ENCODE measurements at places on chromosomes 7 and 10. TPM values are rescaled to one million over a fixed set of nuclear protein-coding genes. Genes with fewer than 3 reads are reported as not detected.

CNPY1 gene
- 0.66 TPM for total RNA-seq

NKX6-2 gene
- 11.6 TPM for total RNA-seq

CCDC136 gene
- total RNA-seq: 66.6 TPM

OAT gene
- 231 TPM for total RNA-seq

RPEL1 gene
- total RNA-seq: 0.11 TPM

GFRA1 gene
- total RNA-seq: 109 TPM

GPR26 gene
- 1.8 TPM for total RNA-seq

PLCE1 gene
- 23.3 TPM for total RNA-seq

DNA sequence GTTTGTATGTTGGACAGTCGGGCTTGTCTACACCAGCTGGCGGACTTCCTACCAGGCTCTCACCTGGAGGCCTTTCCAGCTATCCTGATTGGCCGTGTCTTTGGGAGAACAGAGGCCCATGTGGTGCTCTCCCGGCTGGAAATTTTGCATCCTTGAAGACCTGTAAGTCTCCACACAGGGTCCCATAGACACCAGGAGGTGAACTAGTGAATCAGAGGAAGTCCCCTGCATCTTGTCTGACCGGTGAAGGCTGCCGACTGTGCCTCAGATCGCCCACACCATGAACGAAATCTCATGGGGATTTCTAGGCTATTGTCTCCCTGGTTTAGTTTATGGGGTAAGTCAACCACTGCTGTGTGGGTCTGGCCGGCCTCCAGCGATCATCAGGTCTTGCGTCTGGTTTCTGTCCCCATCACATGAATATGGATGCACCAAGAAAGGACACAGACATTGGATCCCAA is 108.4 kb upstream of the LYZL2 start:
- no peaks in the 10 kb centered on the region for H3K36me3 ChIP-seq
- H3K4me1 ChIP-seq: peaks cover 12% of the 10 kb centered on the region
- H3K4me3 ChIP-seq: no peak overlapping the region
- DNase-seq: no peak

- no peak for DNase-seq
- no peak overlapping the region for H3K27ac ChIP-seq
- no peaks in the 10 kb centered on the region for H3K27me3 ChIP-seq
- H3K36me3 ChIP-seq: no peaks in the 10 kb centered on the region
- H3K4me1 ChIP-seq: no peaks in the 10 kb centered on the region
- no peak overlapping the region for H3K4me3 ChIP-seq
These were observed 150.7 kb upstream of the BET1 start for GRCh38 chr7:94154858-94155257.

- no peaks in the 10 kb centered on the region for H3K27me3 ChIP-seq
- H3K4me1 ChIP-seq: no peaks in the 10 kb centered on the region
- no peak overlapping the region for H3K4me3 ChIP-seq
These were observed 192.3 kb upstream of the PITRM1 start for GRCh38 chr10:3364768-3365480.

- DNase-seq: no peak
- no peaks in the 10 kb centered on the region for H3K27me3 ChIP-seq
- no peaks in the 10 kb centered on the region for H3K36me3 ChIP-seq
- H3K4me3 ChIP-seq: no peak overlapping the region
- H3K4me1 ChIP-seq: peaks cover 3% of the 10 kb centered on the region
These were observed 1101.1 kb downstream of the SORCS3 start for GRCh38 chr10:105742184-105742583.

DNA sequence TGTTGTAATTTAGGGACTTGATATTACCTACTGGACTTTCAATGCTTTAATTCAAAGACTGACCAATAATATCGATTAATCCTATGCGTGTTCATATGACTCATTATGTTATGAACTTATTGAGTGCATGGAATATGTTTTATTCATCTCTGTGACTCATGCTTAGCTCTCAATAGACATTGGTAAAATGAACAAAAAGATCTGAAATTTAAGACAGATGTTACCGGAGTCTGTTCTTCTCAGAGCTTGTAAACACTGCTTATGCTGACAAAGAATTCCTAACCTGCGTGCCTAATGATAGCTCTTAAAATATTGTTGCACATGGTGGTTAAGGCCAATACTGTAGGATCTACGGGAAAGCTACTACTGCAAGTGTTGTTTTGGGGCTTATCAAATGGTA is 131.5 kb upstream of the ACBD5 start:
- no peak overlapping the region for H3K27ac ChIP-seq
- no peaks in the 10 kb centered on the region for H3K4me1 ChIP-seq
- no peak for DNase-seq

GRCh38 chr7:119900996-119901672 is 371.8 kb upstream of the KCND2 start:
- no peak overlapping the region for H3K27ac ChIP-seq
- H3K27me3 ChIP-seq: no peaks in the 10 kb centered on the region
- peak; percentile 30 for DNase-seq
- H3K4me3 ChIP-seq: no peak overlapping the region

DNA sequence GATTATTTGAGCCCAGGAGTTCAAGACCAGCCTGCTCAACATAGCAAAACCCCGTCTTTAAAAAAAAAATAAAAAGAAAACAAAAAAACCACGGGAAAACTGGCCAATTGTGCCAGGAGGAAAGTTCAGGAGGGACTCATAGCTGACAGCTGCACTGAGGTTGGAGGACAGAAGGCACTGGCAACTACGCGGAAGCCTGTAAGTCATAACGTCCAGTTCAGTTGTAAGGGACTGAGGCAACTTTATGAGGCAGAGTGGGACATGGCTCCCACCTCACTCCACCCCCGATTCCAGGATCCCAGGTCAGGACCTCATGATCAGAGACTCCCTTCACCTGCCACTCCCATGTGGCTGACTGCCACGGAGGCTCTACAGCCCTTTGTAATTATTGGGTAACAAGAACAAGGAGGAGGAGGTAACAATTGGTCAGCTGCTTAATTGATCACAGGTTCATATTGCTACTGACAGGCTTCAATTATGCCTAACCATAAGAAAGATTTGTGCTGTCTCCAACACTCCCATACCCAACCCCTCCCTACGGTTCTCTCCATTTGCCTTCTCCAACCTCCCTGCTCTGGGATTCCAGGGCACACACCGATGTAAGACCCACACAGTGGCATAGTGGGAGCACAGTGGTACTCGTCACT is 1.9 kb upstream of the CCL24 start:
- no peaks in the 10 kb centered on the region for H3K36me3 ChIP-seq
- H3K27me3 ChIP-seq: no peaks in the 10 kb centered on the region
- no peaks in the 10 kb centered on the region for H3K4me1 ChIP-seq
- no peak for DNase-seq
- no peak overlapping the region for H3K4me3 ChIP-seq

DNA sequence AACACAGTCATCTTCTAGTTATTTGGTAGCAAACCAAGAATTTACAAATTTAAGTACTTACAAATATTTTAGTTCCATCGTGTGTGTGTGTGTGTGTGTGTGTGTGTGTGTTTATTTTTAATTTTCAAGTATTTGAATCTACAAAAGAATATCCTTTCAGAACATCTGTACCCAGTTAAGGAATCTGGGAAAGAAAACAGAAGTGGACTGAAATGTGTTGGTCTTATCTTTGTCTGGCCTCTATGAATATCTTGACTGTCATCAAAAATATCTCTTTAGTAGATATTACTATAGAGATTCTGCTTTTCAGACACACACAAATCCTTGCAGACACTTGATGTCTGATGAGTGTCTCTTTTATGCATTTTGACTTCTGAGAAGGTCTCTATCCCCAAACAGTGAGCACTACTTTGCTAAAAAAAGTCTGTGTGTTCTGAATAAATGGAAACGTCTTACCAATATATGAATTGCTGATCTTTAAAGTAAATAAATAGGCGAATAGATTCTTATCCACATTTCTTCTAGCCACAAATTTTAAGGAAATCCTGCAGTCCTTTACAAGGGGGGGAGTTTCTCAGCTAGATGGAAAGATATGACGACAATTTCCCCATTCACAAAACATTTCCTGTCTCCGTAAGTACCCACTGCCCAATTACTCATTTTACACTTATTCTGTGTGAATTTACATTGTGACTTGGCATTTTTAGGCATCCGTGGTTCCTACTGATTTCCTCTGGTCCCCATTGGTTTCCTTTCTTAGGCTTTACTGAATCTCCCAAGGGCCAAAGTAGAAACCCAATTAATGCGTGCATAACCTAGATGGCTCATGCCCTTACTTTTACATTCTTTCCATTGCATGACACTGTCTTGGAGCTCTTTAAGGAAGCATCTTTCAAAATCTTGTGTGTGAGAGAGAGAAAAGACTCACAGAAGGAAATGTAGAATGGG is 36.0 kb downstream of the NRCAM start:
- H3K36me3 ChIP-seq: no peaks in the 10 kb centered on the region
- no peak overlapping the region for H3K4me3 ChIP-seq
- H3K27ac ChIP-seq: no peak overlapping the region
- DNase-seq: no peak

DNA sequence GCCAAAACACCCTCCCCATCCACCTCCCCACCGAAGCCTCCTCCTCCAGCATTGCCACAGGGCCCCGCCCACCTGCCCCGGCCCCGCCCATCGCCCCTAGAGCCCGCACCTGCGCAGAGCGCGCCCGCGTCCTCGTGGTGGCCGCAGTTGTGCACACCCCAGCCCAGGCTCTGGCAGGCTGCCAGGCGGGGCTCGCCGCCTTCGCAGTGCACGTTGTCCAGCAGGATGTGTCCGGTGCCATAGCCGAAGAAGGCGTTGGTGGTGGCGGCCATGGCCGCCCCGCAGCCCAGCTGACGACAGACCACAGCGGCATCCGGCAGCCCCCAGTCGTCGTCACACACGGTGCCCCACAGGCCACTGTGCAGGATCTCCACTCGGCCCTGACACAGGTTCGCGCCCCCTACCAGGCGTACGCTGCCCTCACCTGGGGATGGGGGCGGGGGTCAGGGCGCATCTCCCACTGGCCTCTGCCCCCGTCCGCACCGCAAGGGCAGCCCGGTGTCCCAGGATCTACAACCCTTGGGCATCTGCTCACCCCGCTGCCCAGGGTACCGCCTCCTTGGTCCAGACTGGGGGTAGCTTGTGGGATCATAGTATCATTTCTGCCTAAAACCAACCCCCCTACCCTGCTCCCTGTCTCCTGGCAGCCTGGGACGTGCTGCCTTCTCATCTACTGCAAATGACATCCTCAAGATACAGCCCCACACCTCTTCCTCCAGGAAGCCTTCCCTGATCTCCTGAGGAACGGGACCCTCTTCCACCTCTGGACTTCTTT is 11.9 kb downstream of the SSC4D start:
- H3K4me1 ChIP-seq: peaks cover 27% of the 10 kb centered on the region
- peaks cover 3% of the 10 kb centered on the region for H3K36me3 ChIP-seq
- DNase-seq: no peak
- no peak overlapping the region for H3K27ac ChIP-seq
- peak overlapping the region; percentile 36 for H3K4me3 ChIP-seq

- no peak overlapping the region for H3K4me3 ChIP-seq
- no peaks in the 10 kb centered on the region for H3K36me3 ChIP-seq
- DNase-seq: no peak
- no peaks in the 10 kb centered on the region for H3K4me1 ChIP-seq
- H3K27ac ChIP-seq: no peak overlapping the region
These were observed 33.7 kb upstream of the CHCHD3 start for GRCh38 chr7:133115596-133115995.

- no peaks in the 10 kb centered on the region for H3K36me3 ChIP-seq
- no peak overlapping the region for H3K27ac ChIP-seq
- no peaks in the 10 kb centered on the region for H3K27me3 ChIP-seq
- no peak overlapping the region for H3K4me3 ChIP-seq
These were observed 60.0 kb downstream of the MINDY4 start for GRCh38 chr7:30831227-30831626.

- no peaks in the 10 kb centered on the region for H3K27me3 ChIP-seq
- no peaks in the 10 kb centered on the region for H3K4me1 ChIP-seq
- H3K4me3 ChIP-seq: no peak overlapping the region
- no peak overlapping the region for H3K27ac ChIP-seq
- DNase-seq: no peak
These were observed 1071.1 kb downstream of the XPNPEP1 start for GRCh38 chr10:108852211-108852610.

- H3K4me1 ChIP-seq: no peaks in the 10 kb centered on the region
- H3K27me3 ChIP-seq: no peaks in the 10 kb centered on the region
- H3K4me3 ChIP-seq: no peak overlapping the region
- DNase-seq: no peak
- H3K27ac ChIP-seq: no peak overlapping the region
These were observed 15.3 kb downstream of the GNAT3 start for GRCh38 chr7:80496586-80496985.

DNA sequence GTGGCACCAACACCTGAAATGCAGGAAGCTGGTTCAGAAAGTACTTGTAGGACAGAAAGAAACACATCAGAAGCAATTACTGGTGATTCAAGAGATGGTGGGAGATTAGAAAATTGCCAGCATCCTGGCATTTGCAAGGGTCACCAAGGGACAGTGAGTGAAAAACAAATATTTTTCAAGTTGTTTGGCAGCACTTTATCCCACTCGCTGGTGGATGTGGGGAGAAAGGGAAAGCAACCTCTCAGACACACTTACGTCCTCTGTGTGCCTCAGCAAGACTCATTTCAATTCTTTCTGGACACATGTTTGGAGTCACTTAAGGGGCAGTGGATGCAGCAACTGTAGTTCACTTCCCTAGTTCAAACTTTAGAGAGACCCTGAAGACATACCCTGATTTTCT is 440.4 kb upstream of the GHITM start:
- H3K36me3 ChIP-seq: no peaks in the 10 kb centered on the region
- no peak overlapping the region for H3K27ac ChIP-seq
- H3K4me1 ChIP-seq: no peaks in the 10 kb centered on the region
- no peak for DNase-seq
- no peaks in the 10 kb centered on the region for H3K27me3 ChIP-seq

- no peaks in the 10 kb centered on the region for H3K27me3 ChIP-seq
- H3K4me1 ChIP-seq: peaks cover 22% of the 10 kb centered on the region
- H3K4me3 ChIP-seq: no peak overlapping the region
These were observed 16.0 kb downstream of the PALD1 start for GRCh38 chr10:70494536-70494935.

- no peak for DNase-seq
- no peak overlapping the region for H3K27ac ChIP-seq
- peaks cover 7% of the 10 kb centered on the region for H3K4me1 ChIP-seq
- H3K4me3 ChIP-seq: no peak overlapping the region
These were observed 14.3 kb downstream of the HKDC1 start for GRCh38 chr10:69234447-69234846.

GRCh38 chr10:110914431-110914830 is 4.5 kb downstream of the BBIP1 start:
- H3K4me3 ChIP-seq: no peak overlapping the region
- DNase-seq: no peak
- no peak overlapping the region for H3K27ac ChIP-seq
- H3K4me1 ChIP-seq: no peaks in the 10 kb centered on the region

GRCh38 chr7:110186334-110186733 is 904.6 kb upstream of the LRRN3 start:
- no peaks in the 10 kb centered on the region for H3K27me3 ChIP-seq
- DNase-seq: no peak
- no peaks in the 10 kb centered on the region for H3K4me1 ChIP-seq

DNA sequence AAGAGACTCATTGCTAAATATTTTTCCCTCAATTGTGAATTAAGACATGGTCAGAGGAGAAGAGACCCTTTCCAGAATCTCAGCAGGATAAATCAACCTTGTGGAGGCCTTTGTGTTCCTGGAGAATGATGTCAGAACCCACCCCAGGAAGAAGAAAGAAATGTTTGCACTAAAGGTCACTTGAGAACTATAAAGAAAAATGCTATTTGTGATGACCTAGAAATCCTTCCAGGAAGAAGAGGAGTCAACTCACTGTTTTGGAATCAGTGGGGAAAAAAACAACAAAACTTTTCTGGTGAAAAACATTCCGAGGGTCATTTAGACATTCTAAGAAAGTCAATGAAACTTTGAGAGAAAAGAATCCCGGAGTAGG is 129.1 kb upstream of the ANKRD1 start:
- no peaks in the 10 kb centered on the region for H3K4me1 ChIP-seq
- peak; percentile 26 for DNase-seq

Data from spinal cord (tissue), 10 donors.